ENCODE measurements at places on chromosomes 2 and 18.

- DNase-seq, result no peak
These were observed 147.4 kb upstream of the PGAP1 start for GRCh38 chr2:197073701-197074433.

DNA sequence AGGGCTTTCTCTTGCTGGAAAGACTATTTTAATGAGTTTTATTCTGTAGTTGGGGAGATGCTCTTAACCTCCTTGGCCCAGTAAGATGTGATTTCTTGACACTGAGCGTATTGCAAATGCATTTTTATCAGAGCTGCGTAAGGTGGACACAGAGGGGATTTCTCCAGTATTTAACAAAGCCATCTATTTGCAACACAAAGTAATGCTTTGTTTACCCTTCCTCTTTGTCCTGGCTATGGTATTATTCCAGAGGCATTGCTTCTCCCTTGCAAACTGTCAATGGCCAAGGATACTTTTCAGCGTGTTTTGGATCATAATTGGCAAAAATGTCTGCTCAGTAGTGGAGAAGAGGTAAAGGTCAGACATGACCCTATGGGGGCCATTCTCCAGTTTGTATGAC is 90.8 kb upstream of the PIK3C3 start:
- DNase-seq, result no peak

- DNase-seq, result no peak
These were observed 57.0 kb upstream of the HPCAL1 start for GRCh38 chr2:10245661-10246060.

DNA sequence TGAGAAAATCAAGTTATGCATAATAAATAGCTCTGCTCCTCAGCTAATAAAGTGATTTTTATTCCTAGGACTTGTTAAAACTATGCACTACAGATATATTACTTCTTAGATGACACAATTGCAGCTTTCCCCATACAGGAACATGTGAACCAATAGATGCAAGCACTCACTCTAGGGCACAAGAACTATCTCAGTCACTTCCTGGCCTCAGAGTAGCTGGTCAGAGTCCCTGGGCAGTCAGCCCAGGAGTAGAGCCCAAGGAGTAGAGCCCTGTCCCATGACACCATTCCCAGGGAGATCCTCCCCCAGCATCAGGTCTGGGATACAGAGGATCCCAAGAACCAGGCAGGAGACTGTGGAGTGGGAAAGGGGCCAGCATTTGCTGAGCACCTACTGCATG is 2.7 kb downstream of the TNS1 start:
- no peak for DNase-seq

- DNase-seq, result no peak
These were observed 618 bp upstream of the LYPD1 start for GRCh38 chr2:132670496-132671150.

GRCh38 chr2:69641471-69641870 is 2.1 kb downstream of the AAK1 start:
- DNase-seq, result no peak

DNA sequence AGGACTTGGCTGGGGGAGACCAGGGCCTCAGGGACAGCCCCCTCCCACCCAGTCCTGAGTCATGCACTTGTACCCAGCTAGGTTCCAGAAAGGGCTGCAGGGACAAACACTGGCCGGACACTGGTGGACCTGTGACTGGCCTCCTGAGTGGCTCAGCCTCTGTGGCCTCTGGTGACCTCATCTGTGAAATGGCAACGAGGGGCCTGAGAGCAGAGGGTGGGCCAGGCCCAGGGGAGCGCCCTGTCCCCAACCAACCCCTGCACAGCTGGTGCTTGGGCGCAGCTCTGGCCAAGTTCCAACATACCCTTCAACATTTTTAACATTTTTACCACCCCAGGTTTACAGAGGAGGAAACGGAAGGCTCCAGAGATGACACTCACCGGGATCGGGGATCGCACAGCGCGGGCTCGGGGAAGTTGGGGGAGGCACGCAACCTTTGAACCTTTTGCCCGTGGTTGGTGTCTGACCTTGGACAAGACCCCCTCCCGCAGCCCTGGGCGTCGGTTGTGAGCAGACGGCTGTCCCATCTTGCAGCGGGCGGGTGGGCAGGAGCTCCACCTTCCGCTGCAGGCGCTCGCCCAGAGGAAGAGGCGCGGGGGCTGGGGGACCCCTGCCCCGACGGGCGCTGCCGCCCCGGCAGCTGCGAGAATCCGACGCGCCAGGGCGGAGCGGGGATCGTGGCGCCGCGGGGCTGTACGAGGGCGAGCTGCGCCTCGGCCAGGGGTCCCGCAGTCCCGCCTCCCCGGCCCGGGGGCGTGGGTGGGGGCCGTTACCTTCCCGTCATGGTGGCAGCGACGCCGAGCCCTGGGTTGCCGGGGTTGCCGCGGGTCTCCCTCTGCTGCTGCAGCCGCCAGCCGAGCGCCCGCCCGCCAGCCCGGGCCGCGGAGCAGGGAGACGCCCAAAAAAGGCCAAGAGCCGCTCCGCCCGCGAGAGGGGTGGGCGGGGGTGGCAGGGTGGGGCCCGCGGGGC is 805 bp downstream of the LIMS2 start:
- peak; percentile 31 for DNase-seq

- DNase-seq, result no peak
These were observed 145.7 kb upstream of the CDH19 start for GRCh38 chr18:66749481-66750035.

DNA sequence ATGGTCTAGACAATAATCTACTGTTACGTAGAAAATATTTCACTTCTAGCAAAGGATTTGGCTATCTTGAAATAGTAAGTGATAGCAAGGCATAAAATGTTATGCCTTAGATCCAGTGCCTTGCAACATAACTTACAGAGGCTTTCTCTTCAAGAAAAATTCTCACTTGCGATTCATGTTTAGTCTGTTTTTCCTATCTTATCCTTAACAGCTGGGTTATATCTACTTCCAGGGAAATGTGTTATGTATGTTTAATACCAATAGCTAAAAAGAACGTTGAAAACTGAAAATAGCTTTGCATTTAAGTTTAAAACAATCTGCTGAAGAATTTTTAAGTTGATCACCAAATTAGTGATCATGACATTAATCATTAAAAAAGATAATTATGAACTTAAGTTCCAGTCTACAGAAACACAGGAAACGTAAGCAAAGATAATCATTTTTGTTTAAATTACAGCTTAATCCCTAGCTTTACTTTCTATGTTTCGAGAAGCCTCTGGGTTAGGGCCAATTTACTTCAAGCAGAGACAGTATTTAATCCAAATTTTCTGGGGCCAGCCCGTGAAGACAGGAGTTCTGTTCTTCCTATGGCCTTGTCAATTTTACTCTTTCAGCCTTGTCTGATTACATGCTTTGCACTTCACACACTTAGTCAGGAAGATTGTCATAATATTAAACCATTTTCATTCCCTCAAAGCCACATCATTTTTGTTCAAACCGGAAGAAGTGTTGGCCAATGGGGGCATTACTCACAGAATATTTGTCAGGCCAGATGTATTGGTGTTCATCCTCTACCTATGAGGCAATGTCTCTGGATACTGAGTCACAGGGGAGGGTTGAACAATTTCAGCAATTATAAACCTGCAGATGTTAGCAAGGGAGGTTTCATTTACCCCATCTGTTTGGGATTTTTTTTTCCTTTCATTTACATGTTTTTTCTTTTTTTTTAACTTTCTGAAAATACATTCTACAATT is 1132.9 kb upstream of the ZEB2 start:
- no peak for DNase-seq

DNA sequence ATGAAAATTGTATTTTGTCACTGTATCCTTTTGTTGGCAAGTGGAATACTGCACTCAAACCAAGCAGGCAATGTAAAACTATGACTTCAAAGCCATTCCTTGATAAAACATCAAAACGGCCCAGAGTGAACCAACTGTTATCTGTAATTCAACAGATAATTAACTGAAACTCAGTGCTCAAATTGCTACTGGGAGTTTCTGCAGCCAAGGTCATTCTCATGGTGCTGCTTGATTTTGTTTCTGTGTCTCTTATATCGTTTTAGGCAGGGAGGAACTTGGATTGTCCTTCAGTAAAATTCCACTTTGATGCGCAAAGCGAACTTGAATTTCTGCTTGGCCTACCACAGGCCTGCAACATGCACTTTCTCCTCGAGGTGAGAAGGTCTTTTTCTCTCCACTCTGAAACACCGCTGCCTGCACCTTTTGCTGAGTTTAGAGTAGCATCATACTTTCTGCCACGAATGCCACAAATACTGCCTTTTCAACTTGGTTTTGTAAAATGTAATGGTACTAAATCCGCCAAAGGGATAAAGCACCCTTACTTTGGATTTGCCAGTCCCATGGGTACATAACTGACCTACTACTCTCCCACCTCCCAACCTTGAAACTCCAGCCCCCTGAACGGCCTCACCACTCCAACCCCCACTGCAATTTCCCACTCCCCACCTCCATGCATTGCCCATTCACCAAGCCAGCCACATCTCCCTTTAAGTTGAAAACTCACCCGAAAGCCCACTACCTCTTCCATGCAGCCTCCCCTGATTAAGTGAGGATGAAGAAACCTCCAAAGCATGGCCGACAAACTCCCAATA is 204.7 kb downstream of the TGIF1 start:
- no peak for DNase-seq

DNA sequence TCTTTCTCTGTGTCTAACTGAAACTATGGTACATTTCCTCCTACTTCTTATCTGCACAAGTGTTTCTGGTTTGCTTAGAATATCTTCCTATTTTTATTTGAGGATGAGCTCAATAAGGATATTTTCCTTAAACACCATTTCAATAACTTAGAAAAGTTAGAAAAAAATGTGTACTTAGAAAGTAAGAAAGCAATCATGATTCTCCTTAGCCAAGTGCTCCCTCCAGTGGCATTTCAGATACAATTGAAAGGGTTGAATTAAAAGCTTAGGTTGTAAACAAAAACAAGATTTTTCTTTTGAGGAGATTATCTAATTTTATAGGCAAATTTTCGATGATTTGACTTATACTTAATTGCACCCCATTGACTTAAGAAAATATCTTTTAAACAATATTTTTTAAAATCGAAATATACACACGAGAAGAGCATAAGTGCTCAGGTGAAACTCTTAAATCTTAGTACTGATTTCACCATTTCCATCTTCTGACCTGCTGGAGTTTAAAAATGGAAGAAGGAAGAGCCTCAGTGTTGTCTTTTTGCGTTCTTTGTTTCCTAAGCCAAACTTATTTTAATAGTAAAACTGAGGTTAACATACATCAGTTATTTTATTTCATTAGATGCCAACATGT is 26.9 kb downstream of the C18orf63 start:
- no peak for DNase-seq

DNA sequence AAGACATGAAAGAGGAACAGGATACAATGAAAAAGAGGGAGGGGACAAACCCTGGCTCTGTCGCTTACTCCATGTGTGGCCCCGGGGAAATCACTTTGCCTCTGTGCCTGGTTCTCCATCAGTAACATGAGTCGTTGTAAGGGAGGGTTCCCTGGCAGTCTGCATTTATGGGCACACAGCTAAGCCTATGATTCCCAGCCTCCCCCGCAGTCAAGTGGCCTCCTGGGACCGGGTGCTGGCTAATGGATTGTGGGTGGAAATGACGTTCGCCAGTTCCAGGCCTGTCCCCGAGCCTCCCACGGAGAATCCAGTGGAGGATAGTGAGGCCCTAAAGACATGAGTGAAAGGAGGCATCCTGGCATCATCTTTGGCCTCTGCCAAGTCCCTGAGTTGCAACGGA is 42.7 kb downstream of the SFXN5 start:
- DNase-seq, result no peak

GRCh38 chr2:182766626-182767025 is 50.6 kb downstream of the DNAJC10 start:
- DNase-seq, result no peak
